ENCODE measurements at places on chromosomes 1 and 21.

- DNase-seq: no peak
Observed at GRCh38 chr1:205001162-205001561, 41.9 kb upstream of the CNTN2 start.

- no peak for DNase-seq
Observed at GRCh38 chr1:235776396-235776795, 90.3 kb downstream of the LYST start.

- no peak for DNase-seq
Observed at GRCh38 chr1:64162151-64162550, 41.3 kb upstream of the UBE2U start.

- no peak for DNase-seq
Observed at GRCh38 chr1:200778766-200779165, 40.1 kb downstream of the CAMSAP2 start.

DNA sequence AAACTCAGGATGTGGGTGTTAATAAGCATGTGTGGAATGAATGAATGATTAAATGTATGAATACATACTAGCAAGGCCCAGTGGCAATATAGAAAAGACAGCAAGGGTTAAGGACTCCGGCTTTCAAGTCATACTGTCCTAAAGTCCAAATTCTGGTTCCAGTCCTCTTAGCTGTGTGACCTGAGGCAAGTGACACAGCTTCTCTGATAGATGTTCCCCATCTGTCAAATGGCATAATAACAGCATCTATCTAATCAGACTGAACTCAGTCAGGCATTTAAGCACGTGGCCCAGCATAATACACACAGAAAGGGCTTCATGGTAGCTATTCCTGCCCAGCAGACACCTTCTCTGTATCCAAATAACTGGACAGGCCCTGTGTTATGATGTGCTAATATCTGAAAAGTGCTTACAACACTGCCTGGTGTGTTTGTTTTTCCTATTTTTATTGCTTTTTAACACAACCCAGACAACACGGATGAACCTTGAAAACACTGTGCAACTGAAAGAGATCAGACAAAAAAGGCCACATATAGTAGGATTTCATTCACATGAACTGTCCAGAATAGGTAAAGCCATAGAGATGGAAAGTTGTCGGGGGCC, 12.4 kb downstream of the ASAP3 start:
- DNase-seq: no peak

- DNase-seq: peak; percentile 36
Observed at GRCh38 chr1:31020007-31020790, 45.3 kb downstream of the PUM1 start.

- DNase-seq: no peak
Observed at GRCh38 chr1:60504206-60504840, 430.8 kb upstream of the C1orf87 start.

DNA sequence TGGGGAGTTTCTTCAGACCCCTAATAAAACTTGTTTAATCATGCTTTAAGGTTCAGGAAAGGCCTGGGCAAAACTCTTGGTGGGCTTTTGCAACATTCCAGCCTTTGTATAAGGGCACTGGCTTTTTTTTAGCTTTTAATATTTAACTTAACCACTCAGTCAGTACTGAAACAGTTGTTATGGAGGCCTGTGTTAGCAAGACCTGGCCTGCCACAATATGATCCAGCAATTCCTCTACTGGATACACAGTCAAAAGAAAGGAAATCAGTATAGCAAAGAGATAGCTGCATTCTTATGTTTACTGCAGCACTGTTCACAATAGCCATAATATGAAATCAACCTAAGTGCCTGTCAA, 75.1 kb upstream of the COG2 start:
- no peak for DNase-seq

- no peak for DNase-seq
Observed at GRCh38 chr1:204684206-204684570, 1.4 kb downstream of the LRRN2 start.

DNA sequence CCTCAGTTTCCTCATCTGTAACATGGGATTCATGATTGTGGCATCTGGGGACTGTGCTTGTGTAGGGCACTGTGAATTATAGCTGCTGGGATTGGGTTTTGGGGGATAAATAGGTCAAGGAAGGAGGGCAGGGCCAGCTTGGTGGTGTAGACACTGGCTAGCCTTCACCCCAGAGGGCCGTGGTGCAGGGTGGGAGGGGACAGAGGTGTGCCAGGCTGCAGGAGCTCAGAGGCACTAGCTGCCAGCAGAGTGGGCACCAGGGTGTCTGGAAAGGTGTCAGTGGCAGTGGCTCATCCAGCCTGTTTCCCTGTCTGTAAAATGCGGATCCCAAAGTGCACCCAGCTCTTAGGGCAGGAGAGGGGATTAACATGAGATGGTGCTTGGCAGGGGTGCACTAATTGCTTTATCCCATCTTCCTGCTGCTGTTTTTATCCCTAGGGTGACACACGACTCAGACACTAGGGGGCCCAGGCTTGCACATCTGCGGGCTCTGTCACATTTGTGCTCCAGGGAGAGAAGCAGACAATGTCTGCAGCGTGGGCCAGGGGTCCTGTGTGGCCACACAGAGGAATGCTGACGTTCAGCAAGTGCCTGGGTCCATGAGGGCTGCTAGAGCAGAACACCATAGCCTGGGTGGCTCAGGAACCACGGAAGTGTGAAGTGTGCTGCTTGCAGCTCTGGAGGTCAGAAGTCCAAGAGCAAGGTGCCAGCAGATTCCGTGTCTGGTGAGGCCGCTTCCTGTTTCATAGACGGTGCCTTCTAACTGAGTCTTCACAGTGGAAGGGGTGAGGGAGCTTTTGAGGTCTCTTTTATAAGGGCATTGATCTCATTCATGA, 19.3 kb downstream of the OBSCN start:
- DNase-seq: no peak

DNA sequence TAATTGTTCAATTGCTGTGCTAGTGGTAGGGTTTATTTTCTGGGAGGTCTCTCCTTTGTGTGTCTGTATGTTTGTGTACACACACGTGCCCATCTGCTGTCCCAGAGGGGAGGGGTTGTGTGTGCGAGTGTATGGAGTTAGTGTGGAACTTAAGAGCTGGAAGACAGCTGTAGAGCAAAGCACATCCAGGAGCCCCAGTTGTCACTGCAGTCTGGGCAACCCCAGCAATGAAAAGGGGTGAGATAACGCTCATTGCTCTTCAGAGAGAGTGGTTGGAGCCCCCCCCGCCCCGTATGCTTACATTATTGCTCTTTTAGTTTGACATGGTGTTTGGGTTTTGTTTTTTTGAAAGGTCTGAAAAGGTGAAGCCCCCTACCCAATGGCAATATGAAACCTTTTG, 36.9 kb downstream of the NCF2 start:
- DNase-seq: no peak

GRCh38 chr1:173269490-173270230, 62.5 kb upstream of the TNFSF4 start:
- peak; percentile 4 for DNase-seq

DNA sequence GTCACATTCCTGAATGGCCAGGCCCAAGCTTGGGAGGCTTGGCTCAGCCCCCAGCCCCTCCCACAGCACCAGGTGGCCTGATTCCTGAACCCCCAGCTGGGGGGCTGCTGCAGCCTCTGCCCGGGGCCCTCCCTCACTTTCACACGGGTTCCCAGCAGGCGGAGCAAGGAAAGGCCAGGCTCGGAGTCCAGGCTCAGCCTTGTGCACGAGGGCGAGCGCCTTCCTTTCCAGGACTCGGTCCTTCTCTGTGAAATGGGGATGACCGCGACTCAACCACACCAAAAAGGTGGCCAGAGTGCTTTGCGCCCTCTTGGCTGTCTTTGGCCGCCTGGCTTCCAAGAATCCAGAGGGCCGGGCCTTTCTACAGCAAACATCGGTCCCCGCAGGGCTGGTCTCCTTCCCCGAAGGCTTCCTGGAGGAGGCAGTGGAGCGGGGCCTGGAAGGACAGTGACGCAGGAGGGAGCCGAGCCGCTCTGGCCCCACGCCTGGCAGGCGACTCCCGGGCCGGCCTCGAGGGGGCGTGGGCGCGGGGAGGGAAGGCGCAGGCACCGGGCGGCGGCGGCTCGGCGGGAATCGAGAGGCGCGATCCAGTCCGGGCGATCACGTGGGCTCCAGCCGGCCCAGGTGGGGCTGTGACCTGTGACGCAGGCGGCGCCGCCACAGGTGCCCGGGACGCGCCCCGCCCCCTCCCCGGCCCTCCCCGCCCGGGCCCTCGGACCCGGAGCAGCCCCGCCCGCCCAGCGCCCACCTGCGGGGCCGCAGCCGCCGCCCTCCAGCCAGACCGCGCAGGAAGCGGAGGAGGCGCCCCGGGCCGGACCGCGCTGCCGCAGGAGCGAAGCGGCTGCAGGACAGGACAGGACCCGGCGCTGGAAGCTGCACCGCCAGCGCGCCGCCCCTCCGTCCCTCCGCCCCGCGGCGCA, at the start of gene ARHGEF16:
TSS of gene ARHGEF16 (plus strand) at position 775 of the 920 bp plus-strand sequence. CDS start 8,420 bp downstream, outside the sequence.
- peak; percentile 91 for DNase-seq

DNA sequence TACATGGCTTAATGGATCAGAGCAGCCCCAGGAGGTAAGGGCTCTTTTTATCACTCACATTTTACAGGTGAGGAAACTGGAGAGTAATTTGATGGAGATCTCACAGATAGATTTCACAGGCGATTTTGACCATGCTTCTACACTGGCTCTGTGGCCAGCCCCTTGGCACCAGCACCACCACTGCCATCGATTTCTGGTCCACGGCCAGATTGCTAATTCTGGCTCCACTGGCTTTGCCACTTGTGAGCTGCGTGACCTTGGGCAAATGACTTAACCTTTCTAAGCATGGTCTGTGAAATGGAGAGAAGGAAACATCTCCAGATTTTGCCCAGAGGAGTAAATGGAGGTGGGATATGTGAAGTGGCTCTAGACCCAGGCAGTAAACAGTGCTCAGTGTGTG, 32.6 kb downstream of the KCNC4 start:
- DNase-seq: no peak

DNA sequence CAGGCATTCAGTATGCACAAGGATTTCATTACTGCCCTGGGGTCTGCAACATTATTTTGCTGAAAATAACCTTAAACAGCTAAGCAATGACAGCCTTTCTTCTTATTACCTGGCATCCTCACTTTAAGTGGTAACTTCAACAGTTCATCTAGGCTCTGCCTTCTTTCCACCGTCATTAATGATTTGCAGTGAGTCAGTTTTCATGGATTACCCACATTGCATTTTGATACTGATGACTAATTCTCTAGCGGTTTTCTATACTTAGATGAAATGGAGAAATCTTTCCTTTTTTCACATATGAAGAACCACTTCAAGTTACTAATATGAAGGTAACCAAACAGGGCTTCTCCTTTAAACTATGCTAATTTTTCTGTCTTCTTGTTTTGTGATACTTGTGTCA, 226.9 kb upstream of the TMPRSS15 start:
- no peak for DNase-seq

DNA sequence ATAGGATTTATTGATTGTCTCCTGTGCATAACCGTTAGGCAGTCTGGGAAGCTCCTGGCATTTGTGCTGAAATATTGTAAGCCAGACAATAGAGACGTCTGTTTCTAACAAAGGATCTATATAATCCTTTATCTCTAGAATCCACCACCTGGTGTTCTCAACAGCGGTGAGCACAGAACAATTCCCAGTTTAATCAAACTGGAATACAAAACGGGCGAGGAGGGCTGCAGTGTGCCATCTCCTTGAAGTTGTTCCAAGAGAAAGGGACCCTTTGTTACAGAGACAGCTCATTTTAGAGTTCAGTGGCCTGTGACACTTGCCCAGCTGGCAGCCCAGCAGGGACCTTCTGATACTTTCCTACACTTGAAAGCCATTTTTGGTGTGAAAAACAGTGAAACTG, 162.8 kb upstream of the IVNS1ABP start:
- no peak for DNase-seq

GRCh38 chr1:64155278-64155677, 48.1 kb upstream of the UBE2U start:
- DNase-seq: no peak
